ENCODE measurements at places on chromosomes 1 and 21. TPM values are rescaled to one million over a fixed set of nuclear protein-coding genes. Genes with fewer than 3 reads are reported as not detected.

The ZNF496 gene
- 53.1 TPM for total RNA-seq

The IL10 gene
- total RNA-seq, result under 0.01 TPM

The TEX38 gene
- total RNA-seq, result not detected

The LIN28A gene
- under 0.01 TPM for total RNA-seq

The EYA3 gene
- total RNA-seq, result 12.7 TPM

The BSND gene
- total RNA-seq, result not detected

The SLC16A4 gene
- under 0.01 TPM for total RNA-seq

The DFFB gene
- total RNA-seq, result 15.6 TPM

The MTARC2 gene
- 0.27 TPM for total RNA-seq

GRCh38 chr1:160539990-160540858, 17.2 kb upstream of the SLAMF6 start:
- DNase-seq, result peak; percentile 100

DNA sequence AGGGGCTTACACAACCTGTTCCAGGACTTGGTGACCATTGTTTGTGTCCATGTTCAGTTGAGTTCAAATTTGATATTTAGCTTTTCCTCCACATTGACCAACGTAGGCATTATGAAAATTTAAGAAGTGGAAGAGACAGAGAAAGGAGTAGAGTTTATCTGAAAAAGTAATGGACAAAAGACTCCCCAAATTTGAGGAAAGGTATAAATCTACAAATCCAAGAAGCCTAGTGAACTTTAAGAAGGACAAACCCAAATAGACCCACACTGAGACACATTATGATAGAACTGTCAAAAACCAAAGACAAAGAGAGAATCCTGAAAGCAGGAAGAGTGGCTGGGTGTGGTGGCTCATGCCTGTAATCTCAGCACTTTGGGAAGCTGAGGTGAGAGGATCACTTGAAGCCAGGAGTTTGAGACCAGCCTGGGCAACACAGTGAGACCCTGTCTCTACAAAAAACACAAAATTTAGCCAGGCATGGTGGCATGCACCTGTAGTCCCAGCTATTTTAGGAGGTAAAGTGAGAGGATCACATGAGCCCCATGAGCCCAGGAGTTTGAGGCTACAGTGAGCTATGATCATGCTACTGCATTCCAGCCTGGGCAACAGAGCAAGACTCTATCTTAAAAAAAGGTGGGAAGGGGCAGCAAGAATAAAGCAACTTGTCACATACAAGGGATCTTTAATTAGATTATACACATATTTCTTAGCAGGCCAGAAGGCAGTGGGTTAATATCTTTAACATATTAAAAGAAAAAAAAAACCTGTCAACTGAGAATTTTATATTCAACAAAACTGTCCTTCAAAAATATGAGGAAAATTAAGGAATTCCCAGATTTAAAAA, 41.0 kb upstream of the ERO1B start:
- DNase-seq, result no peak

GRCh38 chr1:210535761-210536160, 207.1 kb downstream of the HHAT start:
- DNase-seq, result no peak

DNA sequence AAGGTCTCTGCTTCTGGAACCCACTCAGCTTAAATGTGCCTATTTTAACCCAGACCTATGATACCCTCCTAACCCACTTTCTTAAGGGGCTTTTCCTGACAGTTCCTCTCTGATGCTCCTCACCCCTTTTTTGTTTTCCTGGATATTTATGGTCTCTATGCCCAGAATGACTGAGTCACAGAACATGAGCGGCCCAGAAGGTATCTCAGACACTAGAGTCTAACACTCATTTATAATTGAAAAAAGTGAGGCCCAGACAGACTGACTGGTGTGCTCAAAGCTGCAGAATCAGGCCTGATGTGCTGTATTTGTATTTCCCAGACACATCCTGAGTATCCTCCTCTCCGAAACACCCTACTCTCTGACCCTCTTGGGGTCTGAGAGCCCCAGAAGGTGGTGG, 44.0 kb downstream of the LRRC71 start:
- no peak for DNase-seq

DNA sequence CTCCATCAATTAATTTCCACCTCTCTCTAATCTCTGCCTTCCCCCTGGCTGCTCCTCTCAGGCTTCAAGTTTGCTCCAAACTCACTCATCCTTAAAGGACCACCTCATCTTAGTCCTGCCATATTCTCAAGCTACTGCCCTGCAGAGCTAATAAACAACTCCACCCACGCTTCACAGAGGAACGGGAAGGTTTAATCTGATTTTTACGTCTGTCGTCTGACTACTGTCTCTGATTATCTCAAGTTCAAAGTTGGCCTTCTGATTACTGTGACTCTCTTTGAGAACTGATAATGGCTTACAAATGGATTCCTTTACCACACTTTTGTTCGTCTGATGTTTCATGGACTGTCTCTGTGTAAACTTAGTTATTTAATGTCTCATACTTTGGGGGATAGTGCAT, 7.6 kb upstream of the CPT2 start:
- no peak for DNase-seq

DNA sequence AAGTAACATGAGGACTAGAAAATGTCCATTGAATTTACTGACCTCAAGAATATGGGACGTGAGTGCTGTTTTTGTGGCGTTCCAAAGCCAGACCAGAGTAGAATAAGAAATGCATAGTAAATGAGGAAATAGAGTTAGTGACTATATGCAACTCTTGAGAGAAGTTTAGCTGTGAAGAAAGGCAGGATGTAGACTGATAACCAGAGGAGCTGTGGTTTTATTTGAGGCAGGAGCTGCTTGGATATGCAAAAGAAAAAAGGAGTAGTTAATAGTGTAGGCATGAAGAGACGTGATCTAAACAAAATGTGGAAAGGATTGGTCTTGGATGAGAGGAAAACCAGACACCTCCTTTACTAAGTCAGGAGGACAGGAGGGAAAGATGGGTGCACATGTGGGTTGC, 28.2 kb downstream of the DNAH14 start:
- no peak for DNase-seq

All from hematopoietic multipotent progenitor cell (in vitro differentiated cells).